Hypothalamus (tissue), 51 donors: ENCODE measurements at places on chromosomes 13 and 19.

- no peak for DNase-seq
Observed at GRCh38 chr13:113657851-113658741, at the start of gene ATP4B. ATP4B (minus strand) TSS chr13:113658198; CDS start chr13:113658144, 54 bp downstream.

GRCh38 chr19:7441468-7442146 is 47.2 kb downstream of the PEX11G start:
- DNase-seq = no peak

DNA sequence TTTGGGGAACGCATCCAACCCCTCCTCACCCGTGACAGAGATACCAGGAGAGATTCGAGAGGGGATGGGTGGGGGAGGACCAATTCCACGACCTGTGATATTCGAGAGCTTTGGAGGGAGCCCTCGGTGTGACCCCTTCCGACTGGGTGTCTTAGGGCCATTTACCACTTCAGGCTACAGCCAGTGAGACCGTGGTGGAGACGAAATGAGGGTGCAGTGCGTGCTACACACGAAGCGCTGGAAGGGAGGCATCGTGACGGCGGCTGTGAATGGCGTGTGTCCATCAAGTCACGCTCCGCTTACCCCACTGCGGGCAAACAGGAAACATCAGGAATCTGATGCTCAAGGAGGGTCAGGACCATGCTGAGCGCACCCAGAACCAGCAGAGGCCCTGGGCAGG is 10.4 kb downstream of the CTU1 start:
- no peak for DNase-seq

DNA sequence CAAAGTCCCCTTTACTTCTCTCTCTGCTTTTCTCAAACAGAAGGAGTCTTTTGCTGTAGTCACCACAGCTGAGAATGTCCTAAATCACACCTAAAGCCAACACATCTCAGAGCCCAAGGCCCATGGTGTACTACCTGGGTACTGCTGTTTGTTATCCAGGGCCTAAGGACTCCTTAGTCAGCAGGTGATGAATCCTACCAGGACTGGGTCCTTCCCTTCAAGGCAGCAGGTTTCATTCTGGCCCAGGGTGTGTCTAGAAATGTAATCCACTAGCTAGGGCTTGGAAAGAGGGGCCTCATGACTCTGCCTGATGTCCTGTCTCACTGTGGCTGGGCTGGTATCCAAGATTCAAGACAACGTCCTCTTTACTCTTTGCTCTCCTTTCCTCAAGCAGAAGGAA is 36.2 kb upstream of the ENOX1 start:
- no peak for DNase-seq

DNA sequence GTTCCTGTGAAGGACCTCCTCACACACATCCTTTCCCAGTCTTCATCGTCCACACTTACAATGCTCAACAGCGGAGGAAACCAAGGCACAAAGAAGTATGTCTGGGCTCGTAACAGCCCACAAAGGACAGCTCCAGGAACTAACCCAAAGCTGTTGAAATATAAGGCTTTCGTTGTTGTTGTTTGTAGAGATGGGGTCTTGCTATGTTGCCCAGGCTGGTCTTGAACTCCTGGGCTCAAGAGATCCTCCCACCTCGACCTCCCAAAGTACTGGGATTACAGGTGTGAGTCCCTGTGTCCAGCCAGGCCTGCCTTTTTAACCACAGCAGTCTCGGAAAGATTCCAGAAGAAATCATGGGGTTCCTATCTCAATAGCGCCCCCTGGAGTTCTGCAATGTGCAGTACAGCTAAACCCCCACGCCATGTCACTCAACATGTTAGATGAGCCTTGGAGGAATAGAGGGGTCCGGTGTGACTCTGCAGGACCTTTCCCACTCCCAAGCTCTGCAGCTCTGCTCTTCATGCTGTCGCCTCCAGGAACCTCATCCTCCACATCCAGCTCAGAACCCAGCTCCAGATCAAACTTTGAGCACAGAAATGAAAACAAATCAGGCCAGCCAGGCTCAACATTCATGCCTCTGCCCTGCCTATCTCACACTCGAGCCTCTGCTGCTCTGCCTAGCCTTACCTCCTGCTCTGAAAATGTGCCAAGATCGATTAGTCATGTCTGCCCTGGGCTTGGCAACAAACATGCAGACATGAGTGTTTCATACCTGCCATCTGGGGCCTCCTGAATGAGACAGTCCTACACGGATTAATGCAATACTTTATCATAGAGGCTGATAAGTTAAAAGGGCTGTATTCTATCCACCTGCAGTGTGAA is 7.5 kb downstream of the PLA2G4C start:
- DNase-seq = no peak
